Activated B cell treated with CpG ODN at 0.5 μM for 24 hours (primary cell): ENCODE measurements at places on chromosomes 3 and 15.
A peak's percentile ranks its signal among the peaks of the same experiment; 100 is the strongest.

DNA sequence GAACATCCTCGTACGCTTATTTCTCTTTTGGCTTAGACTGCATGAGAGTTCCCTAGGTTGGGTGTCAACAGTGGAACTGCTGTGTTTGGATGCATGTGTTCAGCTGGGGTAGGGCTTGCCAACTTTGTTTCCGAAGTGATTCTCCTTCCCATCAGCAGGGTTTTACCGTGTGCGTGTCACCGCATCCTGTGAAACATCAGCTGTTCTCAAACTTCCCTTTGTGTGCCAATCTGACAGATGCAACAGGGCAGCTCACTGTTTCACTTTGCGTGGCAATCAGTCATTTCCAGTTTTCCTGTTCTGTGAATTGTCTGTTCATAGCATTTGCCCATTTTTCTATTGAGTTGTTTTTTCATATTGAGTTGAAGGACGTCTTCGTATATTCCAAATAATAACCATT is 218.8 kb downstream of the VPS13C start:
- no peak for DNase-seq

- no peak for DNase-seq
Observed at GRCh38 chr3:139339219-139339906, 4.5 kb upstream of the MRPS22 start.

DNA sequence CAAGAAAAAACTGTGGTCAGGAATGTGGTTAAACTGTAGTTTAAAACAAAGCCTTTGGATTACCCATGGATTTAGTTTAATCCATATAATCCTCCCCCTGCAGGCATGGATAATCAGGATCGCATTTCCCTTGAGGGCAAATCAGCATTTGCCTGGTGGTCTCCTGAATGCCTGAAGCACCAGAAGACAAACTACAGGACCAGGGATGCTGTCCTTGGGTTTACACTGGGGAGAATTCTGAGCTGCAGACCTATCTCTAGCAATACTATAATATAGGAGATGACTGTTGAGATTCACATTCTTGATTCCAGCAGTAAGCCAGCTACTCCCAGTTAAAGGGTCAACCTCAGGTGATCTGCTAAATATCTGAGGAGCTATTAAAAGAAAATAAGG is 10.6 kb downstream of the PIK3CB start:
- no peak for DNase-seq

GRCh38 chr3:107524841-107525643 is 2.3 kb downstream of the BBX start:
- DNase-seq: peak; percentile 54

GRCh38 chr3:46894256-46894655 is 16.7 kb downstream of the PTH1R start:
- no peak for DNase-seq

DNA sequence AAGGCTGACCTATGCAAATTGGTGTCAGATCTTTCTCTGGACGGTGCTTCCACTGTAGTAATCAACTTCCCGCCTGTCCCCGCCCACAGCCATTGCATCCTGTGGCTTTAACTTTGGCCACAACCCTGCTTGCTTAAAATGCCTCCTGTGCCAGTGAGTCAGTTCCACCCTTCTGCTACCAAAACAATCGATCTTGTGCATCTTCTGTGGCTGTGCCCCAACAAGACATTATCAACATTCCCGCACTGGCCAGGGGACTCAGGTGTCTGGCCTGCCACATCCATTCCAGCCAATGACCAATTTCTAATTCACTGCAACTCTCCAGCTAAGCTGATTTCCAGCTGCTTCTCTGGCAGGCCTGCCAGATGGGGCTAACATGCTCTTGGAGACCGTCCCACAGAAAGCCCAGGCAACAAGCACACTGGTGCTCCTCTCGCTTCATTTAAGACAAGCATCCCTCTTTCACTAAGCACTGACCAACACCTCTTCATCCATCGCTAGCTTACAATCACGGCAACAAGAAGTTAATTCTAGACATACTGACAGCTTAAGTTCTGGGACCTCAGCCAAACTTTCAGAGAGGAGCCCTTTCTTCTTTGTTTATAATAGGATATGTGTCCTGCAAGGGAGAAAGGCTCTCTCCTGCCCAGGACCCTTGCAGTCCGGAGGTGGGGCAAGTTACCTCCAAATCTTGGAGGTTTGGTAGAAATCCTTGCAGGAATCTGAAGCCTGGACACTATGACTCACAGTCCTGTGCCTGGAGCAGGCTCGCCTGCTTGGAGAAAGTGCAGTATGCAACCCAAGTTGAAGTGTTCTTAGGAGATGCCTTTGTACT is 6.7 kb downstream of the CA12 start:
- no peak for DNase-seq
